GDM1 (cell line): ENCODE measurements at places on chromosomes 1 and 21.

GRCh38 chr1:25954282-25954938, 43.5 kb downstream of the PAFAH2 start:
- no peak for DNase-seq

DNA sequence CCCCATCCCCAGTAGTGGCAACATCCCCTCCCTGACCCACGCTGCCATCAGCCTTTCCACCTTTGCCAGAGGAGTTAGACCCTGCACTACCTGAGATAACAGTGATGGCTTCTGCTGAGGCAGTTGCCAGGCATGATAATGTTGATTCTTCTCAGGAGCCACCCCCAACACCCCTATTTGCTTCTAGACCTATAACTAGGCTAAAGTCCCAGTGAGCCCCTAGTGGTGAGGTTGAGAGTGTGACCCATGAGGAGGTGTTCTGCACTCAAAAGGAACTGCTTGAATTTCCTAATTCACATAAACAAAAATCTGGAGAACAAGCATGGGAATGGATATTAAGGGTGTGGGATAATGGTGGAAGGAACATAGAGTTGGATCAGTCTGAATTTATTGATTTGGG, 159.6 kb upstream of the COL11A1 start:
- no peak for DNase-seq

GRCh38 chr1:160797271-160797709, 1.3 kb downstream of the LY9 start:
- no peak for DNase-seq

DNA sequence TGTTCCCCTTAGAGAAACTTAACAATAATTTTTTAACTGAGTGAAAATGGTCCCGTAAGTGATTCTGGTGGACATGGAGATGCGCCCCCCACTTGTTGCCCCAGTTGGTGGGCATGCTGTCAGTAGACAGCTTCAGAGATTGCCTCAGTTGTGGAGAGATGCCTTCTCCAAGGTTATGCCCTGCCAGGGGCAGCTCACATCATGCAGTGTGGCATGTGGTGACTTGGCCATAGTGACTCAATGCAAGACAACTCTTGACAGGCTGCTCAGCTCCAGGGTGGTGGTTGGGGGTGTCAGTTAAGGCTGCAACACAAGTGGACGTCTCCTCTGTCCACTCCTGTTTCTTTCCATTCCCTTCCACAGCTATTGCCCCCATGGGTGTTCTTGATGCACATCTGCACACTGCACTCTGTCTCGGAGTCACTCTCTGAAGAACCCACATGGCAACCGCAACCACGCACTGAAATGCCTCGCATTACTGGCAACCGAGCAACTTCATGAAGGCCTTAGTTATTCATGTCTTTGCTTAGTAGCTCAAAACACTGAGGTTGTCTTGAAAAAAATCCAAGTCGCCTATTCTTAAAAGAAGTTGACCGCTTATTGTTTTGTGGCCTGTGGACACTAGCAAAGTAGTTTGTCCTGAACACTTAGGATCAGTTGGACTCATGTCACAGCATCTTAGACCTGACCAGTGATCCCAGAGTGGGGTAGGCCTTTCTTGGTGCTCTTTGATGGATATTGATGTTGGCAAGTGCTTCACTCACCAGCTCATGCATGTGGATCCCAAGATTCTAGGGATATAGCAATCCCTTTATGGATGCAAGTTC, 54.8 kb upstream of the USP1 start:
- DNase-seq = no peak

- no peak for DNase-seq
Measured at GRCh38 chr1:192903142-192903541, 94.3 kb downstream of the RGS2 start.

DNA sequence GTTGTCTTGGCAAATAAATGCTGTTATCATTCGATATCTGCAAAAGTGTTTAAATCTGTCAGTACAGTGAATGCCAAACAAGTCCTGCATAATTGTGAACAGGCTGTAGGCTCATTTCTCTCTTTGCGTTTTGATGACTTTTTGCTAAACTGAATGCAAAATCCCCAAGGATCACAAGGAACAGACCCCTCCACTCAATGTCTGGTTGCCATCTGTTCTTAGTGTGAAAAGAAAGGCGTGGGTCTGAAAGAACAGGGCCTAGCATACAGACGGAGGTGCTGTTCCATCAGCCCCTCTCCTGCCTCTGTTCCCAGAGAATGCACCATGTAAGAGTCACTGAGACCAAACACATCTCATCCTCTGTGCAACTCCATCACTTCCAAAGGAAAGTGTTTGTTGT, 40.4 kb downstream of the EIF2B3 start:
- DNase-seq = no peak

DNA sequence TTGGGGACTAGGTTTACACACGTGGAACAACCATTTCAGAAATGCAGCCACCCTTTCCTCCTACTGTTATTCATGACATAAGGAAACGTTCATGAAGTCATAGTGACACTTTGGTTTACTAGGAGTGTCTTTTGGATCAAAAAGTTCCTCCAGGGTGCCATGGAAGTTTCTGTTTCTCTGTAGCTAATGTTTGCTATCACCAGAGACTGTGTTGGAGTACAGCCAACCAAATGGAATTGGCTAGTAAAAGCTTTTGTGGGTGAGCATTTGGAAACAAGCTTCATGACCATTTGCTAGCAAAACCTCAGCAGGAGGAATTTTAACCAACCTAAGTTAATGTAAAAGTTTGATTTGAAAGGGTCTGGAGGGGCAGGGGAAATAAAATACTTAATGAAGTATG, 43.9 kb upstream of the ADGRL2 start:
- no peak for DNase-seq

DNA sequence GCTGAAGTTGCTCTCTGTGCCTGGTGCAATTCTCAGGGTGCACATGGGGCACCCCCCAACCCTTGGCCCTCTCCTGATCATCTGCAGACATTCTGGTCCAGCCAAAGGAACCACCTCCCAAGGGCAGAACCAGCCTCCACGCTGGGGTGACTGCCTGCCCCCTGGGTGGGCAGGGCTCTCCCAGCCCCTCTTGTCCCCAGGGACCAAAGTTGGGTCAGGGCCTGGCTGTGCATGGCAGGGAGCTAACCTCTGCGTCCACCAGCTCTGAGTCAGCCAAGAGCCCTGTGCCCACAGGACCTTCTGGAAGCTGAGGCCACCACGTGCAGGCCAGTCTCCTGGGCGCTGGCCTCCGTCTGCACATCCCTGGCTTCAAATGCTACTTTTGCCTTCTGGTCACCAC, 101.9 kb downstream of the SIK1 start:
- DNase-seq = no peak

DNA sequence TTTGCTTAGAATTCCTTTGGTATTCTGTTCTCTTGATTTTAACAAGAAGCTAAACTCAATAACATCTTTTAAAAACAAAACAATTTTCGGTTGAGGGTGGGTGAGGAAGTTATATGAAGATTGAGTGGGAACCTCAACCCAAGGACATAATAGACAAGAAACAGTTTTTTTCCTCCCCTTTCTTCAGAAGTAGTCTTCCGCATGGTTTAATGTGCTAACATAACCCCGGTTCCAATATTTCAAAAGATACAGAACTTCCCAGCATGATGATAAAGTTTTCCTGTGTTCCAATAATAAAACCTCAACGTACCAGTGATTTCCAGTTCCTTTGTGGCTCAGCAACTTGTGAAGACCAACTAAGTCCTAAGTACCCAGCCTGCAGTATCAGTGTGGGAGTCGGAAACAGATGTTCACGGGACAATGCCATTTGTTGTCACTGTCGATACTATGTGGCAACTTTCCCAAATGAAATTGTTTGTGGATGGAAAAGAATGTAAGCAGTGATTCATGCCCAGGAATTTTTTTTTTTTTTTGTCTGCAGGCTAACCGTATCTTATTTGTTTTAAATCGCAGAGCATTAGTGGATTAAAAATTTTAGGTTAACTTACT, 48.5 kb downstream of the NR5A2 start:
- no peak for DNase-seq
